ENCODE measurements at places on chromosomes 3 and 15. TPM values are rescaled to one million over a fixed set of nuclear protein-coding genes. Genes with fewer than 3 reads are reported as not detected.

The TM4SF4 gene
- total RNA-seq: not detected

The RCN2 gene
- 86.8 TPM for total RNA-seq

The NRG4 gene
- total RNA-seq: not detected

The CPN2 gene
- total RNA-seq: not detected

The CTXN2 gene
- total RNA-seq: not detected

DNA sequence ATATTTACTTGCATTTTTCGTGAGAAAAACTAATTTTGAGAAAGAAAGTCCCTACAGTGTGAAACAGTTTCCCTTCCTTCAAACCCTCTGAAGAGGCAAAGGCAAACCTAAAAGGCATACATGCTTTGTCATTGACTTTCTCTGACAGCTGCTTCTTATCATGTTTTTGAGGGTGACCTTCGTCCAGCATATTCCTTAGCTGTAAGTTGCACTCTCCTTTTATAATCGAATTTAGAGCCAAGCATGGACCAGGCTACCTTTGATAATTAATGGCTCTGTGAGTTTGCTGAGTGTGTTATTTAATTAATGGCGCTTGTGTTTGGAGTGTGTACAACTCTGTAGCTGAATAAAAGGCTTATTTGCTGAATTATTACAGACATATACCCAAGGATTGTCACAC is 684.2 kb upstream of the CFAP20DC start:
- DNase-seq: no peak

DNA sequence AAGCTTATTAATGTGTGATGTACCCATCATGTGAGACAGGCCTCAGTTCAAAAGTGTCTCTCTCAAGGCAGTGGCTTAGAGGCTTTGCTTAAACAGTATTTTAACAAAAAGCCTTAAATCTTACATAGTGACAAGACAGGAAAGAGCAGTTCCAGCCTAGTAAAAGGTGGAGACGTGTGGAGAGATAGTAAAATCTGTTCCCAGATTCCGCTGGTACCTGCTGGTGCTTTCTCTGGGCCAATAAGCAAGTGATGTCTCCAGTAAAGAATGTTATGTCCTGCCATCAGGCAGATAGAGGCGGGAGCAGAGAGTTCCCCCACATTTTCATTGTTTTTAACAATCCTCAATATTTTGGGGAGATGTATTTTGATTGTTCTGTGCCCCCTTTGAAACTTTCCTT is 135.0 kb downstream of the VPS8 start:
- no peak for DNase-seq

DNA sequence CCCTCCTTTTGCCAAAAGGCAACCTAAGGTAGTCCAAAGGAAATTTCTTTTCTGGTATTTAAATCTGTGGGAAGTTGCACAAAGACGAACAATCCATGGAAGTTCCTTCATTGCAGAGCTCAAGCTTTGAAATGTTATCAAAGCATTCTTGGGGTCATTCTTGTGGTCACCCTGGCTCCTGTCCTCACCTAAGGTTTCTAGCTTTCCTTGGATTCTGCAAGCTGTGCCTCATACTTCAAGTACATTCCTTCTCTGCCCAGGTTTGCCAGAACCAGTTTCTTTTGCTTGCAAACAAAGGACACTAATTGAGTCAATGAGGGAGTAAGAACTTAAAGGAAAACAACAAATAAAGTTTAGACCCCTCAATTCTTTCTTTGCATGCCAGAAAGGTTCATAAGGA is 329.8 kb upstream of the PDZRN3 start:
- DNase-seq: no peak

DNA sequence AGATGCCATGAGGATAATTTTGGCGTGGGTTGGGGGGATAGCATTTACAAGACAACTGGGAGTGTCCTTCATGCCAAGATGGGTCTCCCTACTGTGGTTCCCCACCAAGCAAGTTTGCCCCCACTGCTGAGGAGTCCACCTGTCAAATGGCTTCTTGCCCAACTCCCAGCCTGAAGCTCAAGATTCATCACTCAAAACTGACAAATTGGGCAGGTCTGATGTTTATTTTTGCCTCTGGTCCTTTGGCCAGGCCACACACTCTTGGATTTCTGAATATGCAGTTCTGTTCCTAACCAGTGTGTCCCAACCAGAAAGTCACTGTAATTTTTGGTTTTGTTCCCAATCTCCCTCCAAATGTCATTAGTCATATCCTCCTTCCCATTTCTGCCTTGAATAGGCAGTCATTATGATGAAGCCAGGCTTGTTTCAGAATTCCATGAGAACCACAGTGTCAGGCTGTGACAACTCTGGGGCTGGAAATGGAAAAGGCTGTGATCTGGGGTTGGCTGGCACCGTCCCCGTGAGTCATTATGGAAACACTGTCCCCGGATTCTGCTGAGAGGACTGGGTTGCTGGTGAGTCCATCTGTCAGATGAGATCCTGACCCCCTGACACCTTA is 29.3 kb upstream of the MEF2A start:
- peak; percentile 23 for DNase-seq

GRCh38 chr3:32398531-32398930 is 6.9 kb downstream of the CMTM7 start:
- DNase-seq: no peak

- DNase-seq: no peak
These were observed 8.8 kb downstream of the NUSAP1 start for GRCh38 chr15:41341519-41341918.

- no peak for DNase-seq
These were observed 38.2 kb downstream of the VPS13C start for GRCh38 chr15:62021991-62022600.

DNA sequence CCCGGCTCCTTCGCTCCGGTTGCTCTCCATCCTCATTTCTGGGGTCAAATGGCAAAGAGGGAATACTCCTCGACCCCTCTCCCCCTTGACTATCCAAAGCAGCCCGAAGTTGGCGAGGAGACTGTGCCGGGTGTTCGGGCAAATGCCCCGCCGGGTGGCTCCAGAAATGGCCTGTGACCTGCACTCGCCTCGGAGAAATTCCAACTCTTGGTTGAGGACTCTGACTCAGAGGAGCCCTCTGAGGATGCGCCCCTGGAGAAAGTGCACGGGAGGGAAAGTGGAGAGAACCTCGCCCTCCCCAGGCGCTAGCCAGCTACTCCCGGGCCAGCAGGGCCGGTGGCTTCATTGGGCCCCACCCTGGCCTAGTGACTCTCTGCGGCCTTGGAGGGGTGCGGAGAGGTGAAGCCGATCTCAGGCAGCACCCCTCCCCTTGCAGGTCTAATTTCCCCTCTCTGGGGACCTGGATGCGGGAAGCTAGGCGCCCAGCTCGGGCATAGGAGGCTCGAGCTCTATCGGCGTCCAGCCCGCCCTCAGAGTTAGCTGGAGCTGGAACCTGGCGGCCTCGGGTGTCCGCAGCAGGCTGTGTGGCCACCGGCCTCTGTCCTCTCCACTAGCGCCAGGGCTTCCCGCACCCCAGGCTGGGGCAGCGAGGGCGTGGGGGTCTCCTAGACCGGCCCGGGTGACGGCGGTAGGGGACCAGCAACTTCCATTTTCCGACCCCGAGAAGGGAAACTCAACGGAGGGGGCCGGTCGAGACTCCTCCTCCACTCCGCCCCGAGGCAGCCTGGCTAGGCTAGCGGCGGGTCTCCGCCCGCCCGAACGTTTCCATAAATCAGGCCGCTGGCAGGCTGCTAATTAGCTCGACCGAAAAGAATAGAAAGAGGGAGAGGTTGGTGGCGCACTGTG is 29.4 kb downstream of the NR2F2 start:
- peak; percentile 56 for DNase-seq

DNA sequence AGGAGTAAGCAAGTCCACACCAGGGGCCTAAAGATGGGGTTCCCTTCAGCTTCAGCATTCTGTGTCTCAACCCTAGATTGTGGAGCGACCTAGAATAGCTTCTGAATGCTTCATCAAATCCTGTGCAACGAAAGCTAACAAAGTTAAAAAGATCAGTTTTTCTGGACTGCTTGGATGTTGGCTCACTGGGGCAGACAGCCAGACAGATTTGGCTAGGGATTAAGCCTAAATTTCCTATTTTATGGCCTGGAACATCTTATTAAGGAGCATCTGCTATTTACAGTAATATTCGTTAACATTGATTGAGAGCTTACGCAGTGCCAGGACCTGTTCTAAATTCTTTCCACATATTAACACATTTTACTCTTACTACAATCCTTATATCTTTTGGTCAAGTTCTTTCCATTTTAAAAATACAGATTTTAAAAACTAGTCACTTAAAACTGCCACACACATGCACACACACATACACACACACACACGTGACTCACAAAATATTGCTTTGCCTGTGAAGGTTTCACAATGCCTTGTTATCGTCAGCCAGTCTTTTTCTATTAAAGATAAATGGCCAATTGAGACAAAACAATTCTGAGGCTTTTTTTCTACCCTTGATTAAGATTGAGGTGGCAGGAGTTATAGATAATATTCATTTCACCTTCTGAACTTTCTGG is 173.3 kb upstream of the SNTN start:
- no peak for DNase-seq

GRCh38 chr15:32730677-32731654 is 13.2 kb downstream of the GREM1 start:
- DNase-seq: peak; percentile 38

- DNase-seq: no peak
These were observed 37.0 kb downstream of the LARS2 start for GRCh38 chr3:45425237-45425933.

DNA sequence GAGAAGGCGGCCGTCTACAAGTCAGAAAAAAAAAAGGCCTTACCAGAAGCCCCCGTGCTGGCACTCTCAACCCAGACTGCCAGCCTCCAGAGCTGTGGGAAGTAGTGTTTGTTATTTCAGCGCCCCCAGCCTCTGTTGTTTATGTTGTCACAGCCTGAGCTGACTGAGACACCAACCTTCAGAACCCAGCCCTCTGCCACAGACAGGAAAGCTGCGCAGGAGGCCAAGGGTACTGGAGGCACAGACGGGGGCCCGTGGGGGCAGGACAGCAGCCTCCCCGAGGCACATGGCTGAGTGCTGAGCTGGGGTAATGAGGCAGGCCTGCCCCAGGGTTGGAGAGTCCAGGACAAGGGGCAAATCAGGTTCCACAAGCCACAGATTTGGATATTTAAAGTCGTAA is 33.7 kb downstream of the HCN4 start:
- DNase-seq: no peak

- DNase-seq: no peak
These were observed 492 bp upstream of the FAM43A start for GRCh38 chr3:194685065-194685717.

- DNase-seq: no peak
These were observed 223.9 kb upstream of the TPM1 start for GRCh38 chr15:62818691-62819090.

DNA sequence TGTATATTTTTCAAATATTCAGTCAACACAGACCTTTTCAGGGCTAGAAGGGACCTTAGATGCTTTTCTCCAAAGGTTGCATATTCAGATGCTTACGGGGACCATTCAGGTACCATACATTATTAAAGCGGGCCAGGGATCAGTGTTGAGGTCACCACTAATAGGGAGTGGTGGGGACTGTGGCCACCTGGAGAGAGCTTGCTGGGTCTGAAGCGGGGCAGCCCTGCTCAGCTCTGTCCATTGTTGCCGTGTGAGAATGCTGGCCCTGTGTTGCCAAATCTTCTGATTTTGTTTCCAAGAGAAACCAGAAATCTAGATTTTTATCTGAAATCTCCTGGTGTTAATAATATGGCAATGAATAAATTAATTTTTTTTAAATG is 23.7 kb downstream of the ABHD2 start:
- DNase-seq: no peak
